ENCODE measurements at places on chromosomes 7 and 10. TPM values are rescaled to one million over a fixed set of nuclear protein-coding genes. Genes with fewer than 3 reads are reported as not detected.

Gene CYP26C1
- not detected for total RNA-seq

Gene GIMAP8
- 0.15 TPM for total RNA-seq

Gene SRPK2
- total RNA-seq: 57.4 TPM

Gene SAMD9L
- 21.0 TPM for total RNA-seq

Gene ASB4
- not detected for total RNA-seq

Gene TLX1
- total RNA-seq: not detected

Gene CCDC7
- total RNA-seq: 13.1 TPM

Gene INTS15
- total RNA-seq: 6.3 TPM

Gene RNF32
- 7.7 TPM for total RNA-seq

Gene AKR1C2
- 62.1 TPM for total RNA-seq

Gene PNLIPRP3
- 0.17 TPM for total RNA-seq

Gene BPGM
- 26.9 TPM for total RNA-seq

Gene CYP3A5
- 0.44 TPM for total RNA-seq

Gene HSPA12A
- total RNA-seq: 9.0 TPM

Gene PLEKHS1
- total RNA-seq: under 0.01 TPM

Gene NPM3
- total RNA-seq: 146 TPM

Gene LMBR1
- 51.2 TPM for total RNA-seq

Gene ADK
- 26.8 TPM for total RNA-seq

Gene GBX1
- total RNA-seq: not detected

Gene LEP
- total RNA-seq: not detected

Gene MEOX2
- 0.83 TPM for total RNA-seq

Gene SMC3
- 20.0 TPM for total RNA-seq

Gene PTF1A
- total RNA-seq: not detected

Gene PPIA
- total RNA-seq: 1,977 TPM

Gene CAMK1D
- 2.5 TPM for total RNA-seq

Gene ADAM12
- total RNA-seq: 28.8 TPM

Gene C10orf62
- not detected for total RNA-seq

Gene CALML5
- total RNA-seq: not detected

Measured in smooth muscle cell of trachea (primary cell).